NK-92 treated with Interleukin-12 subunit alpha and Interleukin-12 subunit beta, amount 100 ng/mL, for 24 hours (cell line): ENCODE measurements at places on chromosomes 4 and X.

GRCh38 chr4:12879496-12879895, 604.6 kb downstream of the RAB28 start:
- DNase-seq: no peak

DNA sequence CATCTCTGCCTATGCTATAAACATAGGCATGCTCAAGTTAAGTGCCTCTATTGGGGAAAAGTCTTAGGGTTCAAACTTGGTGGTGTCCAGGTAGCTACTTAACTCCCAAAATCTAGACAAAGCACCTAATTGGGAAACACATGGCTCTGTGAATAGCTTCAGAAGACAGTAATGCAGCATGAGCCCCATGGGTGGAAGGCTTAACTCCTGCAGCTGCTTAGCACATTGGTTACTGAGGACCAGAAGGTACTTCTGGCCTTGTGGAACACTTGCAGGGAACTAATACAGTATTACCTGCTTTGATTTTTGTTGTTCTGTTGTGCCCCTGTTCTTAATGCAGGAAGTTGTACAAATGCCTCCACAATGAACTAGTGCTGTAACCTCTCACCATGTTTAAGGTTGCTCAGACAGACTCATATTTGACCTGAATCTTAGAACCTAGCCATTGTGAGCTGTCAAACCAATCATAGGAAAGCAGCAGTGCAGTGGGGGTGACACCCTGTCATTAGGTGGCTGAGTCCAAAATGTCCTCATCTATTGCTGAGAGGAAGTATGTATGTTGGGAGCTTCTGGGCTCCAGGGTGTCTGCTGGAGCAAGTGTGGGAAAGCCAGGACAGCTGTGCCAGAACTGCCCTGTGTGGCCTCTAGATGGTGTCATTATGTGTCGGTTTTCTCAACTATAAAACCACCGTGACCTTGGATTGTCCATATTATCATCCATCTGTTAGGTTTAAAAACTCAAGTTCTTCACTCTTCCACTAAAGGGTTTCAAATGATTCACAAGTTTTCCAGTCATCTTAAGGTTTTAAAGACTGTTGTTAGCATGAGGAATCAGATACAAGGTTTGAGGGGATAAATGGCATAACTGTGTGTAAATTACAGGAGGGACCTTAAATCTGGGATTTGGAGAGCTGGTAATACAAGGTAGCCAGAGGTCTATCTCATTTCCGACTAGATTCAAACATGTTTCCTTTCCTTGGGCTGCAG, 69.9 kb upstream of the WDR1 start:
- DNase-seq: no peak

DNA sequence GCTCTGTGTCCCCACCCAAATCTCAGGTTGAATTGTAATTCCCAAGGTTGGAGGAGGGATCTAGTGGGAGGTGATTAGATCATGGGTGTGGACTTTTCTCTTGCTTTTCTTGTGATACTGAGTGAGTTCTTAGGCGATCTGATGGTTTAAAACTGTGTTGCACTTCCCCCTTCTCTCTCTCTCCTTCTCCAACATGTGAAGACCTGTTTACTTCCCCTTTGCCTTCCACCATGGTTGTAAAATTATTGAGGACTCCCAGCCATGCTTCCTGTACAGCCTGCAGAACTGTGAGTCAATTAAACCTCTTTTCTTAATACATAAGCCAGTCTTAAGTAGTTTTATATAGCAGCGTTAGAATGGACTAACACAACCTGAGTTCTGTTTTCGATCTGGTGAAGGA, 738.2 kb downstream of the ARAP2 start:
- DNase-seq: no peak

DNA sequence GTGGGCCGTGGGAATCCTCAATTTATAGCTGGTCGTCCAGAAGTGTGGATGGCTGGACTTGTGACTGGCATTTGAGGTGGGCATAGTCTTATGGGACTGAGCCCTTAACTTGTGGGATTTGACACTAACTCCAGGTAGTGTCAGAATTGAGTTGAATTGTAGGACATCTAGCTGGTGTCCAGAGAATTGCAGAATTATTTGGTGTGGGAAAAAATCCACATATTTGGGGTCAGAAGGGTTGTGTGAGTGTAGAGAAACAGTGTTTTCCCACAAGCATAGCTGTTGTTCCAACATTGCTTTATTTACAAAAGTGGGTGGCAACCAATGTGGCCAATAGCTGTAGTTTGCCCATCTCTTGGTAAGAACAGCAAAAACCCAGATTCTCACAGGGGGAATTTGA, 91.3 kb downstream of the MOSPD2 start:
- DNase-seq: no peak

GRCh38 chr4:82758701-82759685, 39.6 kb downstream of the SCD5 start:
- DNase-seq: no peak

GRCh38 chr4:113292371-113293042, 243.1 kb downstream of the ANK2 start:
- no peak for DNase-seq

- no peak for DNase-seq
Measured at GRCh38 chrX:124573468-124573867, 227.1 kb downstream of the SH2D1A start.

DNA sequence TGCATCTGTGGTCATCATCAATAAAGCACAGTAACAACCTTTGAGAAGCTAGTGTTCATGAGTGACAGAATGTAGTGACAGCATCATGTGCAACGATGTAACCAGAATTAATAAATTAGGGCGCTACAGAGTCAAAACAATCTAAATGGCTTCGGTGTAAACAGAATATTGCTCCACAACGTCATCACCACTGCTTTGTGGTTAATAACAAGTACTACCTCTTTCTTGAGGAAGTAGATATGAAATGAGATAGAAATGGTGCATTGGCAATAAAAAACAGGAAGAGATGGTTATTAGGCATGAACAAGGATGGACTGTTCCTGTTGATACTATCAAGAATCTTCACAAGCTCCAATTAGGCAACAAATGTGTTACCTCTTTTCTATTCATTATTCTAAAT, 8.7 kb upstream of the PDHA2 start:
- no peak for DNase-seq
